ENCODE measurements at places on chromosomes 5 and 9.

DNA sequence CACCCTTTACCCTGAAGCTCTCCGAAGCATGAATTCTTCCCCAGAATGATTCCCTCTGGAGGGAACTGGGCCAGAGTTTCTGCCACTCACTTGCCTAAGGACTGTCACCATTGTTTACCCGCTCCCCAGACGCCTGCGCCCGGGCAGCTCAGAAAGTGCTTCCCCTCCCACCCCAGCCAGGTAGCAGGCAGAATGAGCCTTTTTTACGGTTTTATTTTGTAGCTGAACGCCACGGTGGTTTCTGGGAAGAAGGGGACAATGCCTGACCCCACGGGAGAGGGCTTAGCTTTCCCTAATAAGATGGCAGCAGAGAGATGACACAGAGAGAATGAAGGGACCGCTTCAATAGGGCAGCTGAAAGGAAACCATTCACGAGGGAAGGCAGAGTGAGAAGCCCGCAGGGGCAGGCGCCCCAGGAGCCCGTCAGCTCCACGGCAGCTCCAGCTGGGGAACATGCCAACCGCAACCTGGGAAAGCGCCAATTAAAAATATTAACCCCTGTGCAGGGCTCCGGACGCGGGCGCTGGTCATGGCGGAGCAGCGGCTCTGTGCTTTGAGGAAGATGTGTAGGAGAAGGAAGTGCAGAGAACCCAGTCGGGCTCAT lies 20.4 kb upstream of the NTNG2 start:
- DNase-seq: no peak

- DNase-seq: no peak
These were observed 230.3 kb downstream of the CRB2 start for GRCh38 chr9:123586275-123586674.

DNA sequence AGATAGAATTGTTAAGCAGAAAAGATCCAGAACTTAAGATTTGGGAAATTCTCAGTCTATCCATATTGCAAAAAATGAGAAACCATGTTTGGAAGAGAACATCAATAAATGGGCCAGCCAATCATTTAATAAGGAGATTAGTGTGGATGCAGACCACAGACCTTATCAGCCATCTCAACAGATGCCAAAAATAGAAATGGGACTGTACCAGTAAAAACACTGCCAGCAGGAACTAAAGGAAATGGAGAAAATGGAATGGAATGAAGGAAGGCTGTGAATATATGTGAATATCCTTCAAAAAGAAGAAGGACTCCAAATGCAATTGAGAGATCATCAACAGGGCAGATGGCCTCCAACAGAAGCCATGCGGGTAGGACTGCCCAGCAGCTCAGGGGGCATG lies 52.7 kb upstream of the ZNF618 start:
- DNase-seq: no peak

DNA sequence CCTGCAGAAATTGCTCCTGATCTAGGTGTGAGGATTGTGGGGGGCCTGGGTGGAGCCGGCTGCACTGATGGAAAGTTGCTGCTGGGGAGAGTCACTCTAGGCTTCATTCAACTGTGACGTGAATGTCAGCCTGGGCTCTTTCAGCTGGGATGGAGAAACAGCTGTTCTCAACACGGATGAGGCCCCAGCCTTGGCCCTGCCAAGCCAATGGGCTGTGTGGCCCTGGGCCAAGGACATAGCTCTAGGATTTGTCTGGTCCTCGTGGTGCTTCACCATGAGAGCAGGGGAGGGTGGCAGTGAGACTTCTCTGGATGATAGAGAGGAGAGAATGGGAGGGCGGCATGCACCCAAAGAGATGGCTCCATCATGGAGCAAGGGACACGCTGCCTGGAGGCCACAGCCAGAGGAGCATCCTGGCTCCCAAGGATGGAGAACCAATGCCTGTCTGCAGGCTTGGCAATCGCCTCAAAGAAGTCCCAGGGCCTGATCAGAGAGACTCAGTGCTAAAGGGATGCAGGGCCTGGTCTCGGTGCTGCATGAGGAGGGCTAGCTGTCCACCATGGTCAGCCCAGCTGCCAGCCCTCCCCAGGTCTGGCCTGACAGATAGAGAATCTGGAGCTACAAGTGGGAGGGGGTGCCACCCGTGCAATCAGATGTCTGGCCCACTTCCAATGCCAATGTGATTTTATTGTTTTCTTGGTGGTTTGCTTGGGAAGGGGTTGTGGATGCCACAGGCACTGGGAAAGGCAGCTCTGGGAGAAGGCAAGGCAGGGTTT lies 141.0 kb downstream of the GADD45G start:
- no peak for DNase-seq

GRCh38 chr5:157252711-157253465 lies 13.0 kb upstream of the CYFIP2 start:
- DNase-seq: no peak

GRCh38 chr5:130528474-130528873 lies 624.2 kb downstream of the CHSY3 start:
- no peak for DNase-seq

GRCh38 chr5:147391781-147392180 lies 118.1 kb downstream of the DPYSL3 start:
- peak; percentile 56 for DNase-seq

DNA sequence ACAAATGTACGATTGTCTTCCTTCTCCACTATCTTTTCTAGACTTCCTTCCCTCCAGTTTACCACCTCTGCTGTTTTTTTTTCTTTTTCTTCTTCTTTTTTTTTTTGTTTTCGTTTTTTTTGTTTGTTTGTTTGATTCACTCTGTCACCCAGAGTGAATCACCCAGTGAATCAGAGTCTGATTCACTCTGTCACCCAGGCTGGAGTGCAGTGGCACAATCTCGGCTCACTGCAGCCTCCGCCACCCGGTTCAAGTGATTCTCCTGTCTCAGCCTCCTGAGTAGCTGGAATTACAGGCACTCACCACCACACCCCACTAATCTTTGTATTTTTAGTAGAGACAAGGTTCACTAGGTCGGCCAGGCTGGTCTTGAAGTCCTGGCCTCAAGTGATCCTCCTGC lies 375.7 kb downstream of the NTRK2 start:
- no peak for DNase-seq

GRCh38 chr9:5800969-5801738 lies 31.8 kb downstream of the ERMP1 start:
- DNase-seq: no peak

- DNase-seq: no peak
These were observed 432.1 kb upstream of the BRINP1 start for GRCh38 chr9:119801311-119801710.

GRCh38 chr5:158601118-158601517 lies 498.6 kb downstream of the EBF1 start:
- no peak for DNase-seq

GRCh38 chr5:52897238-52897614 lies 91.9 kb upstream of the ITGA2 start:
- no peak for DNase-seq

DNA sequence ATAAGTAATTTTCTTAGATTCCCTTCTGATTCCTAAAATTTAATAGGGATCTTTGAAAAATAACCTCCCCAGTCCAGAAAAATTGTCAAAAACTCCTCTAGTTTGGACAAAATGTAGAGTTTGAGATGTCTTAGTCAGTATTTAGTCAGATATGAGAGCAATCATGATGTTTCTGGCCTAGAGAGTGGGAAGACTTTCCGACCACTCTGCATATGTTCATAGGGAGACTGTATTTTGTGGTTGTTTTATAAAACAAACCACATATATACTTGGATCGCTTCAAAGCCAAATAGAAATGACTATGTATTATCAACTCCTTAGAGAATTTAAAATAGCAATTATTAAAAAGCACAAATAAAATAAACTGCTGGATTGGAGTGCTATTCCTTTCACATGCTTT lies 15.8 kb downstream of the ZFAND5 start:
- no peak for DNase-seq

GRCh38 chr5:153816870-153817269 lies 221.8 kb downstream of the FAM114A2 start:
- no peak for DNase-seq

DNA sequence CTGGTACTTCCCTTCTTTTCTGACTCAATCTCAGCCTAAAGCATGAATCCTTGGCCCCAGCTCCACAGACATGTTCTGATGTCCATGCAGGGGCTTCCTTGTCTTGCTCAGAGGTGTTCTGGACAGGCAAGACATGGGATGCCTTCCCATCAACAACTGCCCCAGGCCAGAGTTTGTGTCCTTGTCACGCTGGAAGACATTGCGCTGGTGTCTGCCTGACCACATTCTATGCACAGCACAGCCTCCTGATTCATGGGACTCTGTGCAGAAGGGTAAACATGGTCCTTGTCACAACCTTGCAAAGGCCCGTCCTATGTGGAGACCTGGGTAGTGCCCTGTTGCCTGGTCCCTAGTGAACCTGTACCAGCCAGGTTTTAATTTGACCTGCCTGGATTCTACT lies 212.2 kb downstream of the FSTL4 start:
- no peak for DNase-seq

DNA sequence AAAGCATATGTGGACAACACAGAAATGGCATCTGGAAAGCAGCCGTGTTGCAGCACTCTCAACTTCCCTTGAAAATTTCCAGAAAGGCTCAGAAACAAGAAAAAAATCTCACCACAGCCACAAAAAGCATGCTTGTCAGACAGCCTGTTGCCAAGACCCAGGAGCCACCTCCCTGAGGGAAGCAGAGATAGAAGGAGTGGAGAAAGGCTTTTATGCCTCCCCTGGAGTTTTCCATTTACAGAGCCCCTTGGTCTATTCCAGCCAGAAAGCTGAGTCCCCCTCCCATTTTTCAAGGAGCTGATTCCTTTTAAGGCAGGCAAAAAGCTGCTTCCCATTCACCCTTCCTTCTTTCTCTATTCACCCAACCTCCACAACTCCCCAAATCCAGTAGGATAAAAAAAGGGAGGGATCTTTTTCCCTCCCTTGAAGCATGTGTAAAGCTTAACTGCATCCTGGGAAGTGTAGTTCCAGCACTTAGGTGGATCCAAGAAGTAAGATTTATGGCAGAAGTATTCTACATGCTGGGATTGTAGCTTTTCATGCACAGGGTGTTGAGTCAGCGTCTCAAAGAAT lies 37.1 kb upstream of the PALM2AKAP2 start:
- no peak for DNase-seq

DNA sequence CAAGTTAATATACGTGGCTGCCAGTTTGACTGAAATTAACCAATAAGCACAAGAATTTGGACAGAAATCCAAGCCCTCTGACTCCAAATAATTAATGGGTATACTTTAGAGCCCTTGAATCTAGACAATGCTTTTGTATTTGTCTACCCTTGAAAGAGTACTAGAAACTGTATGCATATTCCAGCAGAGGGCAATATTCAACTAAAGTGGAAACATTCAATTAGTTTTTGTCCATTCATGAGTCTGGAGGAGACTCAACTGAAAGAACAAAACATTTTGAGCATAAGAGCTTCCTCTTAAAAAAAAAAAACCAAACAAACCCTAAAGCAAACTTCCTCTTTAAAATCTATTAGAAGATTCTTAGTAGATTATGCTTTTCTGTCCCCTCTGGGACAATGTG lies 157.8 kb downstream of the ARHGEF28 start:
- no peak for DNase-seq

DNA sequence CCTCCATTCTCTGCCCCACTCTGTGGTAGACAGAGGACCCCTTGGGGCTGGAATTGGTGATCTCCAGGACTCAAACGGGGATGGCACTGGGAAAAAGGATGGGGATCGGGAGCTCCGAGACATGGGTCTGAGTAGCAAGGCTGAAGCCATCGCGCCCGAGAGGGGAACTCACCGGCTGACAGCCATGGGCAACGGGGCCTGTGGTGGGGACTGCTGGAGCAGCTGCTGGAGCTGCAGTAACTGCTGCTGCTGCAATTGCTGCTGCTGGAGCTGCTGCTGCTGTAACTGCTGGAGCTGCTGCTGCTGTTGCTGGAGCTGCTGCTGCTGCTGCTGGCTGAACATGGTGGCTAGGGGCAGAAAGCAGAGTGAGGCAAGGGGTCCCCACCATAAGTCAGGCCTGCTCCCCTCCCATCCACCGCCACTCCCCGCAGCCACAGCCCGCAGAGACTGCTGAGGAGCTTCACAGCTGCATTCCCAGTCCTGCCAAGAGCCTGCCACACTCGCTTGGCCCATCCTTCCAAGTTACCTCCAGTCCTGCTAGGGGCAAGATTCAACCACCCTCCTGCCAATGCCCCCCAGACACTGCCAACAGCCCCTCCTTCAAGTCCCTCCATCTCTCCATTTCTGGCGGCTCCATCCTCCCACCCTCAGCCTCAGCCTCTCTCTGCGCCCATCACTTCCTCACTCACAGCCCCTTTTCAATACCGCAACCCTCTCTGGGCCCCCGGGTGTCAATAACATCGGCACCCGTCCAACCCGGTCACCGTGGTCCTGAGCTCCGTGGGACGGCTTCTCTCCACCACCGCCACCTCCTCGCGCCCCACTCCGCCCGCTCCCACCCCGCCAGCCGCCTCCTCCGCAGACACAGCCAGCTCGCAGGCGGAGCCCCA lies 611 bp downstream of the CIZ1 start:
- no peak for DNase-seq

- no peak for DNase-seq
These were observed 650 bp downstream of the MRRF start for GRCh38 chr9:122265149-122265915.

GRCh38 chr9:8208465-8208864 lies 408.9 kb upstream of the DMAC1 start:
- no peak for DNase-seq

DNA sequence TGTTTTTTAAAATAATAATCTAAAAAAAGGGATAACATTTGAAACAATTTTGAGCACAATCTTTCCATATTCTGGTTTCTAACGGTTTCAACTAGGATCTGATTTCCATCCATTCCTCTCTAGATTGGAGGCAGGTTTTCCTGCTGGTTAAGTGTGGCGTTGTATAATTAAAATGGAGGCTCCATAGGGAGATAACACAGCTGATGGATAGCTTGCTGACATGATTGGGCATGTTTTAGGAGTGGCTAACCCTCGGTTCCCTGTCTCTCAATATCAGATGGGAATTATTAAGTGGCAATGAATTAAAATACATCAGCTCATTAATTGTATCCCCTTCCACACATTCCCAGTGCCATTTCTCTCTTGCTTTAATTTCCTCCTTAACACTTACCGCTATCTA lies 209.0 kb downstream of the ALDH1A1 start:
- DNase-seq: no peak

- DNase-seq: no peak
These were observed 196.2 kb upstream of the SLC24A2 start for GRCh38 chr9:19985081-19985480.

DNA sequence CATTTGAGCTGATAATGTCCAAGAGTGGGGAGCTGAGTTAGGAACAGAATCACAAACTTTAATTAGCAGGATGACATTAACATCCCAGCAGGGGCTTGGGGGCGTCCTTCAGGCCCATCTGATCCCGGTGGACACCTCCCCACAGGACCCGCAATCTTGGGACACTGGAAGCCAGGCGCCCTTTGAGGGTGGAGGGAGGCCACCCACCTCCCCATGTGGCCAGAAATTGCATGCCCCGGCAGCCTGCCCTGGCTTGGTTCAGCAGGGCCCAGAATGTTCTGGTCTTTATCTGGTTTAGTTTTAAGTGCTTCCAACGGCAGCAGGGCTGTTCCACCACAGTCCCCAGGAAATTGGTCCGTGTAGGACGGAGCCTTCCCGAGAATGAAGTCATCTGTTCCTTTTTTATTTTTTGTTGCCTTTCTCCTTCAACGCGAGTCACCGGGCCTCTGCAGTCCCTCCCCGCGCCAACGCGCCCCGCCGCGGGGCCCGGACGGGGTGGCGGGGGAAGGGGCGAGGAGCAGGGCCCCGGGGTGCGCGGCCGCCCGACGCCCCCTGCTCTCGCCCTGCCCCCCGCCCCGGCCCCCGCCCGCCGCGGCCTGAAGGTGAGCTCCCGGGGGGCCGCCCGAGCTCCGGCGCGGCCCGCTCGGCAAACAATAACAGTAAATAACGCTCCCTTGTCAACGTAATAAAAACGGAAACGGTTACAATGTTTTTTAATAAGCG lies 207.9 kb downstream of the C9orf50 start:
- peak; percentile 73 for DNase-seq

- no peak for DNase-seq
These were observed 3.1 kb downstream of the CRB2 start for GRCh38 chr9:123359106-123359505.

Measured in A549 (cell line).